ENCODE measurements at places on chromosomes 2 and 18.

DNA sequence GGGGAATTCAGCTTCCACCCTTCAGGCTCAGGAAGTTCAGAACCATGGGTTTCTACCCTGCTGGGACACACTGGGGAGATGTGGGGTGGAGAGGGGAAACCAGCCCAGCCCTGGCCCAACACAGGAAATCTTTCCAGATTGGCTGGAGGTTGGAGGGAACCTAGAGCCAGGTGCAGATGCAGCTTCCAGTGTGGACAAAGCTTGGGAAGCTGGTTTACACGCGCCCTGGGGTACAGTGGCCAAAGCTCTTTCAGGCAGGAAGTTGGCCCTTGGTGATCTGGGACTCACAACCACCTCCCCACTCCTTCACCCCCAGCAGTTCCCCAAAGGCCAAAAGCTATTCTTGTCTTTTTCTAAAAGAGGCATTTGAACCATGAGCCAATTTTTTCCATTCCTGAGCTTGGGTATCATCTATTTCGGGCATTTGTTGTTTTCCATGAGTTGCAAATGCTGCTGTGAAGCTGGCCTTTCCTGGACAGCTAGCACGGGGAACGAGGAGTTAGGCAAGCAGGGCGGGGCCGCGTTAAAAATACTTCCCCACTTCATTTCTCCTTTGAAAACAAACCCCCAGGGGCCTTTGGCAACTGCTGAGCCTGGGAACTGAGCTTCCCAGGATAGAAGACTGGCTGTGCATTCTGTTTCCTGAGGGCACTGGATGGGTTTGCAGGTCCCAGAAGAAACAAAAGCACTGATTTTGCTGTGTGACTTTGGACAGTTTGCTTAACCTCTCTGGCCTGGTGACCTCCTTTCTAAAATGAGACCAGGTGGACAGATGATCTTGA lies 3.1 kb upstream of the ARID5A start:
- no peak for DNase-seq

GRCh38 chr2:61023670-61024069 lies 5.6 kb upstream of the PUS10 start:
- no peak for DNase-seq

DNA sequence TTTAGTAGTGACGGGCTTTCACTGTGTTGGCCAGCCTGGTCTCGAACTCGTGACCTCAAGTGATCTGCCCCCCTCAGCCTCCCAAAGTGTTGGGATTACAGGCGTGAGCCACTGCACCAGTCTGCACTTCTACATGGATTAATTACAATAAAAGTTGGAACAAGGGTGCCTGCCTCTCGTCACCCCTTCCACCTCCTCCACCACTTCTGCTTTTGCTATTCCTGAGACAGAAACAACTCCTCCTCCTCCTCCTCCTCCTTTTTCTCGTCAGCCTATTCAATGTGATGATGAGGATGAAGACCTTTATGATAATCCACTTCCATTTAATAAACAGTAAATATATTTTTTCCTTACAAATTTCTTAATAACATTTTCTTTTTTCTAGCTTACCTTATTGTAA lies 35.2 kb downstream of the SRBD1 start:
- no peak for DNase-seq

GRCh38 chr2:69780921-69781320 lies 39.0 kb downstream of the ANXA4 start:
- DNase-seq = no peak

DNA sequence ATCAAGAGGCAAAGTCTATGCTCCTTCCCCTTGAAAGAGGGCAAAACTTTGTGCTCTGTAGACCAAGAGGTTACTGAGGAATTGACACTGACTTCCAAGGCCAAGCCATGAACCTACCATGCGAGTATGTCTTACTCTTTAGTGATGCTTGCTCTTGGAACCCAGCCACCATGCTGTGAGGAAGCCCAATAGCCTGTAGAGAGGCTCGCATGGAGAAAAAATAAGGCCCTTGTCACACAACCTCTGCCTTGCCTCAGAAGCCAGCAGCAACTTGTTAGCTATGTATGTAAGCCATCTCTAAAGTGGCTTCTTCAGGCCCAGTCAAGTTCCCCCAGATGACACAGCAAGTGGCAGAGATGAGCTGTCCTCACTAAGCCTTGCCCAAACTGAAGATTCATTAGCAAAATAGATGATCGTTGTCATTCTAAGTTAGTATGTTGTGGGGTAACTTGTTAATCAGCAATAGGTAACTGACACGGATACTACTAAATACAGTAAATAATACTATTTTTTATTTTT lies 66.1 kb upstream of the RGPD5 start:
- DNase-seq = no peak

DNA sequence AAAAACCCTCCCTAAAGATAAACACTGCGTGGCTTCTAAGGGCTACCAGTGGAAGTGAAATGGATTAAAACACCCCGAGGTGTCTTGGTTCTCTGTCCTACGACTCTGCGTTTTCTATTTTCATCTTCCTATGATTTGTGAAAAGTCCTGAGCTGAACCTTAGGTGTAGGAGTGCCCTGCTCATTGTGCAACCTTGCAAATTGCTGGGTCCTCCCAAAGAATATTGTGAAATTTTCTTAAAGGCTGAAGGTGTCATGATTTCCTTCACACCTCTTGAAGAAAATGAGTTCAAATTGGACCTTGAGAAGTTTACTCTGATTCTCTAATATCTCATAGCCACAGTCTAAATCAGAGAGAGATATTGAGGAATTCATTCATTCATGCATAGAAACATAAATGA lies 1.8 kb upstream of the SLC19A3 start:
- no peak for DNase-seq

DNA sequence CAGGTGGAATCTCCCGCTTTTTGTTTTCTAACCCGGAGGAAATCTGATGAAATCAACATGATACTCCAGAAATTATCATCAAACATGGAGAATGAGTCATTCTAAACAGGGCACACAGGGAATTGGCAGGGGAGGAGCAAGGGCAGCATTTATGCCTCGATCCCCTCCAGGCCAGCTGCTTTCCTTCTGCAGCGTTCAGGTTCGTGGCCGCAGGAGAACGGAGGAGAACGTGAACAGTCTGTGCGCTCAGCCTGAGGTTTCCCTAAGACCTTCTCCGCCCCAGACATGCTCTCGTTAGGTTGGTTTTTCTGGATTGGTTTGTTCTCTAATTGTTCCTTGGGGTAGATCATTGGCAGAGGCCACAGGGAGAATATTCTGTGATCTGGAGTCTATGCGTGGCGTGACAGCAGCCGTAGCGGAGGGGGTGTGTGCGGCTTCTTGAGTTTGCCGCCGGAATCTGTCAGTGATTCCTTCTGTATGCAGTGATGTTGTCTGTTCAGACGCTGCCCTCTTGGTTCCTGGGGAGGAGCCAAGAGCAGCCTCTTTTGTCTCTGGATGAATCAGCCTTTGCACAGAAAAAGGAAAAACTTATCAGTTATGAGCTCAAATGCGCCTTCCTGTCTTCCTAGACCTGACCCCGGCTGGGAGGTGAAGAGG lies 75.9 kb downstream of the SH3BP4 start:
- DNase-seq = no peak

DNA sequence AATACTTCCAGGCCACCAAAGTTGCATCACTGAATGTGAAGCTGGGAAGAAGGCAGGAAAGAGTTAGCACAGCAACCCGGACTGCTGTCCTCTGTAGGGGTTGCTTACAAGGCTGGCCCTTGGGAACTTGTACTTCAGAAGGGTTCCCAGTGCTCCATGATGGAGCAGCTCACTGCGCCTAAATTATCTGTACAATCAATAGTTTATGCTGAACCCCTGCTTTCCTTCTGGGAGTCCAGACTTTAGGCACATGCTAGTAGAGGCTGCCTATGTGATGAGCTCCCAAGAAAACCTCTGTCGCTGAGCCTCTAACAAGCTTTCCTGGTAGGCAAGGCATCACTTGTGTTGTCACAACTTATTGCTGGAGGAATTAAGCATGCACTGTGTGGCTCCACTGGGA lies 34.3 kb downstream of the XDH start:
- DNase-seq = no peak

DNA sequence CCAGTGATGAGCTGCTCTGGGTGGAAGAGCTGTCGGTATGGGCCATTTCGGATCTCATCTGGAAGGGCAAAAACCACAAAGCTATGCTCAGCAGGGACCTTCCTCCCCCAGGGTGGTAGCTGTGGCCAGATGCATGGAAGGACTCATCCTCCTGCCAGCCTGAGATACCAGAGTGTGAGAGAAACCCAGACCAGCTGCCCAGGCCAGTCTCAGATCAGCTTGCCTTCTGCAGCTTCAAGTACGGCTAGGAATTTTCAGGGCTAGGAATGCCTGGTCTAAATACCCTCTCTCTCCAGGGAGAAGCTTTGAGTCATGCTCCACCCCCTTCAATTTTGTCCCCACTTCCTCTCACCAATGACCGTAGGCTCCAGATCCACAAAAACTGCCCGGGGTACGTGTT lies 1.4 kb upstream of the TUBA4B start:
- DNase-seq = no peak

DNA sequence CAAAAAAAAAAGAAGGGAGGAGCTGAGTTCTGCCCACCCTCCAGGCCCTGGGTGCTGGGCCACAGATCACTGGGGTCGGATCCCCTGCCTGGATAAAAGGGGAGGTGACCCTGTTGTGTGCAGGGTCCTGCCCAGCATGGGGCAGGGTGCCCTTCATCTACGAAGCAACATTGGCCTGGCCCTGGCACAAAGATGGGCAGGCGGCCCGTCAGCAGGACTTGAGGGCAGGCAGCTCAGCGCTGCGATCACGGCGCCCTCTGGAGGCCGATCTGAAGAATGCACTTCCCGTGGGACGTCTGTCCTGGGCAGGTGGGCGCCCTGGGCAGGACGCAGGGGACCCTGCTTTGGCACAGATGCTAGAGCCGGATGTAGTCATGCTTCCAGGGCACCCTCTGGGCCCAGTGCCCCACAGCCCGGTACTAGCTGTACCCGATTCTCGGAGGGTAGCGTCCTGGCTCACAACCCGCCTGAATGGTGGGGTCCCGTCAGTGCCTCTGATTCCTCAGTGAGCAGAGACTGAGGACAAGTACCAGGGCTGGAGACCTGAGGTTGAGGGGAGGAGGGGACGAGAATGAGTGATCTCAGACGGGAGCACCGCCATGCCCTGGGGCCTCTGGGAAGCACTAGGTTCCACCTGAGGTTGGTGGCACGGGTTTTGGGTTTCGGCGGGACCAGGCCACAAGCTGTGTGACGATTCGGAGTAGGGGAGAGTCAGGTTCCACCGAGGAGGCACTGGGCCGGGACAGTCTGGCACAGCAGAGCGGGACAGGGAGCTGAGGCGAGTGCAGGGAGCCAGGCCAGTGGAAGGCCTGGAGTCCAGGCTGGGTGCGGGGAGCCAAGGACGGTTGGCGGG lies 18.0 kb downstream of the ARID5A start:
- DNase-seq = peak; percentile 51

- no peak for DNase-seq
Measured at GRCh38 chr18:59909289-59910036, 9.7 kb downstream of the PMAIP1 start.

GRCh38 chr2:95271381-95271971 lies 2.8 kb upstream of the PROM2 start:
- DNase-seq = no peak

DNA sequence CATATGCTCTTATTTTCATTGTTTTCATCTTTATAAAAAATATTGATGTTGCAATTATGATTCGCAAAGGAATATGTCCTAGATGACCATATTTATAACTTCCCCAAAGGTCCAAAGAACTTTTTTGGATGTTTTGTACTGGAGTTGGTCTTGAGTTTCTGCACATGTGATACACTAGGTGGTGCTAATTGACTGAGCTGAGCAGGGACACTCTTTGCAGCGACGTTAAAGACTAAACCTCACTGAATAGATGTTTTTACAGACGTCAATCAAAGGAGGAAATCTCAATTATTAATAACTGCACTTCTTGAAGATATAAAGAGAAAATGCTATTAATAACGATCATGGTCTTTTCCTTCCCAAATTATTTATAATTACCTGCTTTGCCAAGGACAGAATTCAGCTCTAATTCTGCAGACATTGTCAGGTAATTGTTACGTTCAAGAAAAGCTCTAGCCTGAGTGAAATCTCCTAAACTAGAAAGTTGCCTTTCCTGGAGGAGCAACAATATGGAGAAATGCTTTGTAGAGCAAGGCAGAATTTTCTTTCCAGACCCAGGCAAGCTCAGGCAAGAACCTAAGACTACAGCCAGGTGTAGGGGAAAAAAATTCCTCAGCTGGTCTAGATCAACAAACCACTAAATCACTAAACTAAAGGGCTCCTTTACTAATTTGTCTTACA lies 119.3 kb upstream of the RBBP8 start:
- no peak for DNase-seq

GRCh38 chr18:56748698-56749268 lies 97.6 kb downstream of the WDR7 start:
- no peak for DNase-seq

DNA sequence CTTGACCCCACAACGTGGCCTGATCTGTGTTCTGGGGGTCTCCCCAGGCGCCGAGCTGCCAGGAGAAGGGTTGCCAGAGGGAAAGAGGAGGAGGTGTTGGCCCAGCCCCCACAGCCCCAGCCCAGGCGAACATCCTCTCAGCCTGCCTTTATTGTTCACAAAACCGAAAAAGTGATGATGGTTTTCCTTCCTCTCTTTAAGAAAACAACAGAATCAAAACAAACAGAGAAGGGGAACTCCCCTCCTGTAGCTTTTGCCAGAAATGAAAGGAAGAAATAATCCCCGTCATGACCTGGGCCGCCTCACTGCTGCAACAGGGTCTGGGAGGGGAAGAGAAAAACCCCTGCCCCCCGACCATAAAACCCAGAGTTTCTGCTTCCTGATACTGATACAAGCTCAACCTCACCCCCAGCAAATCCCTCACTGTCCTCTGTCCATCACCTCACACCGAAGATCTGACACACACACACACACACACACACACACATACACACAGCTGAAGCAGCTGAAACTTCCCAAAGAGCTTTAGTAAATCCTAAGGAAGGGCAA lies 52.0 kb downstream of the ZFP36L2 start:
- DNase-seq = peak; percentile 65

- no peak for DNase-seq
Measured at GRCh38 chr2:191942739-191943103, 95.8 kb upstream of the CAVIN2 start.

DNA sequence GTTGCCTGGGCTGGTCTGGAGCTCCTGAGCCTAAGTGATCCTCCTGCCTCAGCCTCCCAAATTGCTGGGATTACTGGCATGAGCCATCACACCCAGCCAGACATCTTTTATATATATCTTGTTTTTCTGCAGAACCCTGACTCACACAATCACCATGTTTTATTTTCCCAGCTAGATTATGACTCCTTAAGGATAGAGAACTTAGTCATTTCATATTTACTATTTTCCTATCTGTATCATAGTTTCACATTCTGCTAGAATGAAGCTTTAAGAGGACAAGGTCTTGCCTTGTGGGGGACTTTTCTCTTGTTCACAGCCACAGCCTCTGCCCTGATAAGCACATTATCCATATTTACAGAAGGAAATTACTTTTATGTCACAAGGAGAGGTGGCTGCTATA lies 73.9 kb downstream of the LBH start:
- no peak for DNase-seq
